ENCODE measurements at places on chromosomes 2 and 18.

DNA sequence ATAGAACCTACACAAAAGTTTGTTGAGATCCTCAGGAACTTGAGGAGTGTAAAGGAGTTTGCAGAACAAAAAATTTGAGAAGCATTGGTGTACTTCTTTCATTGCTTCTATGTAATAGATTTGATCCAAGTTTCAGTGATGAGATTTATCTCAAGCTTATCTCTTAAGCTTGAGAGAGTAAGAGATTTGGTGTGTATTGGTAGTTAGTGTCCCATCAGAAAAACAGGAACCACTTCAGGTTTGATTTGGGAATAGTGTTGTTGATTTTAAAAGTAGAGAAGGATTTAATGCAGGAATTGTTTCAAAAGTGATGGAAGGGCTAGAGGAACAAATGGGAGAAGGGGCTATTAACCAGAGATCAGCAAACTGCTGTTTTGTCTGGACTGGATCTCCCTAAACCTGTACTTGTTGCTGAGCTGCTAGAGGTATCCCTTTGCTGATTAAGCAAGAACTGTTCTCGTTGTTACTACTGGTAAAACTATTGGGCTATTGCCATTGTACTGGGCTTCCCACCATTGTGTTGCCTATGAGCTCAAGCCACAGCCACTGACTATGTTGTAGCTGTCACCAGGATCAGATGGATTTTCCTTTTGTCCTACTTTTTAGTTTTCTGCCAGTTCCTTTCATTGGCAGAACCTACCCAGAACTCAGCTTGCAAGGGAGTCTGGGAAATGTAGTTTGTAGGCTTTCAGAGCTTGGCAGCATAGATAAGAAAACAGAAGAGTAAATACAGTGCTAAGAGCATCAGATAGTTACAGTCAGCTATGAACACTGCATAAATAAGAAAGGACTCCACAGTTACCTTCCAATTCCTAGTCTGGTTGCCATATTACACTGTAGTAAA lies 39.3 kb downstream of the RAB10 start:
- peak; percentile 31 for DNase-seq

- no peak for DNase-seq
Measured at GRCh38 chr2:174080672-174081121, 115.5 kb upstream of the SP3 start.

- no peak for DNase-seq
Measured at GRCh38 chr18:13603304-13604019, 122.9 kb downstream of the FAM210A start.

GRCh38 chr2:10501980-10502802 lies 54.1 kb upstream of the ODC1 start:
- DNase-seq = no peak

GRCh38 chr2:20670315-20671035 lies 3.5 kb downstream of the GDF7 start:
- no peak for DNase-seq

GRCh38 chr2:16507655-16508489 lies 157.8 kb downstream of the CYRIA start:
- DNase-seq = peak; percentile 77

DNA sequence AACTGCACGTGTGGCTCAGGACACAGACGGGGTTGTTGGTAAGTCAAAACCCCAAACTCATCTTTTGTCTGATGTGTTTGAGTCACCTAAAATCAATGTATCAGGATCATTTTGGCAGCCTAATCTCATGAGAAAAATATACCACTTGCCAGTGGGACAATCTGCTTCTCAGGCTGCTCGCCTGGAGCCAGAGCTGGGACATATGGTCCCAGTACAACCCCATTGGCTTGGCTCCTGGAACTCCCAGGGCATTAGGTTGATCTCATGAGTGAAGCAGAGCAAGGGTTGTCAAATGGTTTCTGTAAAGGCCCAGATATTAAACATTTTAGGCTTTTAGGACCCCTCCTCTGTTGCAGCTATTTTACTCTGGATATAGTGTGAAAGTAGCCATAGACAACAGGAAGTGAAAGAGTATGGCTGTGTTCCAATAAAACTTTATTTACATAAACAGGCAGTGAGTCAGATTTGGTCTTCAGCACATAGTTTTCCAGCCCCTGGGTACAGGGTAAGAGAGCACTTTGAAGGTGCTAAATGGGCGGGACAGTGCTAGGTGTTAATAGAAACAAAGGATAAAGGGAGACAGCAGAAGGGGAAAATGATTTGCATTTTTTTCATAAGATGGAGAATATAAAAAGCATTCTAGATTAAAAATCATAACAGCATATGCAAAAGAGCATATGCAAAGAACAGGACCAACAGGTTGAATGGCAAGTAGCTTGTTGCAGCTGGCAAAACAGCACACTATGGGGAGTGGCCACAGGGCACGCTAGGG lies 290.8 kb downstream of the KCNS3 start:
- DNase-seq = peak; percentile 14

DNA sequence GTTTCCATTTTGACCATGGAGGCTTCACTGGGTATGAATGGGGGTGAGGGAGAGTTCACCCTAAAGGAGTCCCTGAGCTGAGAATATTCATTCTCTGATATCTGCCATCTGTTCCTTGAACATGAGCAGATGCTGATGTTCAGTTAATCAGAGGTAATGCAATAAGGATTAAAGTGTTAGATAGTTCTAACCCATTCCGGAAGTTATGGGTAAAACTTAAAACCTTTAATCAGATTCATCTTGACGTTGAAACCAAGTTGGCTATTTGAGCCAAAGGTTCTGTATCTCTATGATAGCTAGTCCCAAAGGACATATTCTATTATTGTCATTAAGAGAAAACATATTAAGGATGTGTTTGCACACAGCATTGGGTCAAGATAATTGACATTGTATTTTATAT lies 268.9 kb downstream of the PLCL1 start:
- peak; percentile 83 for DNase-seq

- DNase-seq = no peak
Measured at GRCh38 chr2:219228041-219228910, 1.2 kb downstream of the ATG9A start.

DNA sequence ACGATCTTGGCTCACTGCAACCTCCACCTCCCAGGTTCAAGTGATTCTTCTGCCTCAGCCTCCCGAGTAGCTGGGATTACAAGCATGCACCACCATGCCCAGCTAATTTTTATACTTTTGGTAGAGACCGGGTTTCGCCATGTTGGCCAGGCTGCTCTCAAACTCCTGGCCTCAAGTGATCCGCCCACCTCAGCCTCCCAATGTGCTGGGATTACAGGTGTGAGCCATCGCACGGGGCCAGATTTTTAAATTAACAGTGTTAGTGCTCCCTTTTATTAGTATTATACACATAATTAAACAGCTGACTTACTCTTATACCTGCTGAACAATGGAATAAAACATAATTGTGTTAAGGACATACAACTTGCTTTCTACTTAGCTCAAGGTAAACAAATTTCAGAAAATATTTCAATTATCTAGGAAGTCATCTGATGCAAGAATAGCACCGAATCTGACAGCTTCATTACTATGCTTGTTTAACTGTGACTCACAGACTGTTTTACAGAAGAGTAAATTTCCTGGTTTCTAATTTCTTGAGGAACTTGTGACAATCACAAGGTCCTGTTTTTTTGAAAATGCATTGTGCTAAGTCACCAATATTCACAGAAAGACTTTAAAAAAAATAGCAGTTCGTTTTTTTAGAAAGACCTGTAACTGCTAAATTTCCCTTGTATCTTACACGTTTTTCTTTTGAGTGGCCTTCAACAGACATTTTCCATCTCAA lies 51.2 kb downstream of the SPIRE1 start:
- DNase-seq = no peak

- DNase-seq = no peak
Measured at GRCh38 chr18:44828080-44828479, 147.4 kb downstream of the SETBP1 start.

DNA sequence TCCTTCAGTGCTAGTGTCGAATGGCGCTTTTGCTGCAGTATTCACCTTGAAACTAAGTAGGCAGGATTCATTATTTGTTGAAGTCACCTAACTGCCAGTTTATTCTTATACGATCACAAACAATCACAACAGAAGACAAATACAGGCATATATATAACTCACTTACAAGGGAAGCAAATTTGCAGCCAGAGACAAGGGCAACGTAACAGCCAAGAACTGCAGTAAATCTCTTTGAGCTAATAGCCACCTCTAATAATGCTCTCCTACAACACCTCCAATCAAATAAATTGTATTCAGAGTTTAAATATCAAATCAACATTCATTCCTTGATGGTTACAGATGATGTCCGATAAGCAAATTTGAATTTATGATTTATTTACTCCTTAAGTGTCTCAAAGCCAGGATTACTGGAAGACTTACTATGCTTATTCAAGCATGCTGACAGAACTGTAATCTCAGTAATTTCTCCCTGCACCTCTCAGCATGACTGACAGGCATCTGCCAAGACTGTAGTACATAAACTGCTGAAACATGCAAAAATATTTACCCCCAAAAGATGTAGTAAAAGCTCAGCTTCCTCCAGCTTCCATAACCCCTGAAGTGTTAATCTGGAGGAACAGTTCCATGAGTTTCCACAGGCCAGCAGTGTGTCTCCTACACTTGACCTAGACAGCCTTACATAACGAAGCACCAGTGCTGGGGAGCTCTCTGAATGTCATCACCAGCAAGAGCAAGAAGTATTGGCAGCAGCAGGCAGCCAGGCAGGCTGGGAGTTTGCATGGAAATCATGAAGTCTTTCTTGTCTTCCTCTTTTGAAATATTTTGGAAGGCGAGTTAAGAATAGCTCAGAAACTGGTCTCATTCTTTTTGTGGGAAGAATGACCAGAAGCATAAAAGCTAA lies 20.9 kb upstream of the SCN1A start:
- peak; percentile 83 for DNase-seq

GRCh38 chr2:157874997-157875640 lies 1.0 kb downstream of the ACVR1 start:
- peak; percentile 56 for DNase-seq

DNA sequence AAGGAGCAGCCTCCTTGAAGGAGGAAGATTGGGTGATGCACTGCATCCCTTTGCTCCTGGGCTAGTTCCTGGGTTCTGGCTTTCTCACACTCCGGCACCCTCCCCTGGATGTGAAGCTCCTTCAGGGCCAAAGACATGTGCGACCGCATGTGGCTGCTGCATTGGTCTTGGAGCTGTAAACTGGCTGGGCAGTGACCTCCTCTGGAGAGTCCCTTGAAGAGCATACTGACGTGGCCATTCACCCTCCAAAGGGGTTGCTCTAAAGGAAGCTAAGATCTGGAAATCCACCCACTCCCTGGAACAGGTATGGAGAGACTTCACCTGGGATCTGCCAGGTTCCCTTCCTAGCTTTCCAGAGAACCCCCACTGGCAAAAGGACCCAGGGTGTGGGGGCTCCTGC lies 62.1 kb downstream of the TMEM17 start:
- no peak for DNase-seq

- no peak for DNase-seq
Measured at GRCh38 chr2:3222636-3223035, 155.0 kb downstream of the EIPR1 start.

GRCh38 chr18:25678221-25678620 lies 326.3 kb upstream of the ZNF521 start:
- no peak for DNase-seq

DNA sequence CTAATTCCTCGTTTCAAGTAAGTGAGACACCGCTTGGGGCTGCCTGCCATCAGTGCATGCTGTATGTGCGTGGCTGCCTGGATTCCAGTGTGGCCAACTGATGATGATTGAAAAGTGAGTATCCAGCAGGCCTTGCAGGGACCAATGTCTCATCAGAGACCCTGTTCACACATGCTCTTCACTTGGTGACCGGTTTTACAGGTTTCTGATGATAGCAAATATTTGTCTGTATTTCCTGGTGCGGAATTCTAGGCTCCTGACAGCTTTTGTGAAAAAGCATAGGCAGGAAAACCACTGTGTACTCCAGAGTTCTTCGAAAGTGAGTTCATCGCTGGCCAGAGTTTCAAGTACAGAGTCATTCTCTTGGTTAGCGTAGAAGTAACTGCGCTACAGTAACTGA lies 13.8 kb upstream of the YWHAQ start:
- DNase-seq = no peak
